ENCODE measurements at places on chromosomes 4 and X. TPM values are rescaled to one million over a fixed set of nuclear protein-coding genes. Genes with fewer than 3 reads are reported as not detected.

- peaks cover 11% of the 10 kb centered on the region for H3K27me3 ChIP-seq
- DNase-seq = no peak
- H3K4me1 ChIP-seq = no peaks in the 10 kb centered on the region
These were observed 73.3 kb downstream of the SHOX start for GRCh38 chrX:703866-704265.

GRCh38 chr4:169795585-169795984, 37.8 kb upstream of the HPF1 start:
- no peak overlapping the region for H3K27ac ChIP-seq
- H3K36me3 ChIP-seq = no peaks in the 10 kb centered on the region
- peaks cover 9% of the 10 kb centered on the region for H3K4me1 ChIP-seq
- no peak for DNase-seq

DNA sequence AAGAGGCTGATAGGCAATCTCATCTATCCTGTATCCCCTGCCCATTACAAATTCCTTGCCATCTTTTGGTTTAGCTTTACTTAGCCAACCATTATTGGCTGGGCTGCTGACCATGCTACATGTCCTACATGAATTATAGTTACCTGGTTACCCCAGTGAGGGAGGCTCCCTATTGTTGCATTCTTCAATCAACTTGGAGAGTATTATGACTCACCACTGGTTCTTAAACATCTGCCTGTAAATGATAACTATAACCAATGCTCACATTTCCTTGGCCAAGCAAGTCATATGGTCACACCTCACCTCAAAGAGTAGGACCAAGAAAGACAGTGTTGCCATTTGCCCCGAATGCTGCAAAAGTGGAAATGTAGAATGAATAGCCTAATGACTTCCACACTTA, 297.6 kb downstream of the IL15 start:
- no peaks in the 10 kb centered on the region for H3K27me3 ChIP-seq
- H3K36me3 ChIP-seq = no peaks in the 10 kb centered on the region
- no peaks in the 10 kb centered on the region for H3K4me1 ChIP-seq
- no peak for DNase-seq
- no peak overlapping the region for H3K27ac ChIP-seq

- H3K36me3 ChIP-seq = no peaks in the 10 kb centered on the region
- no peaks in the 10 kb centered on the region for H3K4me1 ChIP-seq
- H3K27me3 ChIP-seq = no peaks in the 10 kb centered on the region
- H3K4me3 ChIP-seq = no peak overlapping the region
These were observed 136.1 kb downstream of the MAD2L1 start for GRCh38 chr4:119930546-119930945.

- no peak overlapping the region for H3K27ac ChIP-seq
- H3K36me3 ChIP-seq = no peaks in the 10 kb centered on the region
- H3K4me3 ChIP-seq = no peak overlapping the region
- peaks cover 43% of the 10 kb centered on the region for H3K4me1 ChIP-seq
- no peak for DNase-seq
These were observed 33.7 kb downstream of the COQ2 start for GRCh38 chr4:83250687-83251446.

- H3K36me3 ChIP-seq = peaks cover 6% of the 10 kb centered on the region
- H3K4me3 ChIP-seq = peak overlapping the region; percentile 98
These were observed 552 bp downstream of the ADH5 start for GRCh38 chr4:99088023-99088449.

DNA sequence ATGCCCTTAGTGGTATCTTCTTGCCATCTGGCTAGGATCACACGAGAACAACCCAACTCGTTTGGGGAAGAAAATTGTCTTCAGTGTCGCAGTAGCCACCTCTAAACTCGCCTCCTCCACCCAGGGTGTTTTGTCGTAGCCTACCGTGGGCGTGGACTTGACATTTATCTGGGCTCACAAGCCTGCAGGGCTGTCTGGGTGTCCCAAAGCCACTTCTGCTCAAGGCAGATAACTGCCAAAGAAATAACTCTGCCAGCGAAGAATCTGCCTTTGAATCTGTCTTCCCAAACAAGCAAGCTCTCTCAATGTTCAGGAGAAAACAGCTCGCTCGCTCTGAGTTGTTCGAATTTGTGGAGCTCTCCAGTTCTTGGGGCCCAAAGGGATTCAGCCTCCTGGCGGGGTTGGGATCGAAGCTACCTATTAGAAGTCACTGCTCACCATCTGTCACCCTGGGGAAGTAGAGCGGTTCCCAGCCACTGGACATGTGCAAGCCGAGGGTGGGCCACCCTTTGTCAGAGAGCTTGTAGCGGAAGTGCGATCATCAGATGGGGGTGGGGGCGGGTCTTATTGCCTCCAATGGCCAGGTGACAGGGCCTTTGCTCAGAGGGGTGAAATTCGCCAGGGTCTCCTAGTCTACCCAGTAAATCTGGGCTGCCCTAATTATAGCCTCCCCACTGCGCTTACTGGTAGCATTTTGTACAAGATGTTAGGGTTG, 14.8 kb downstream of the BLOC1S4 start:
- H3K36me3 ChIP-seq = no peaks in the 10 kb centered on the region
- H3K27ac ChIP-seq = no peak overlapping the region
- no peak overlapping the region for H3K4me3 ChIP-seq
- DNase-seq = no peak

DNA sequence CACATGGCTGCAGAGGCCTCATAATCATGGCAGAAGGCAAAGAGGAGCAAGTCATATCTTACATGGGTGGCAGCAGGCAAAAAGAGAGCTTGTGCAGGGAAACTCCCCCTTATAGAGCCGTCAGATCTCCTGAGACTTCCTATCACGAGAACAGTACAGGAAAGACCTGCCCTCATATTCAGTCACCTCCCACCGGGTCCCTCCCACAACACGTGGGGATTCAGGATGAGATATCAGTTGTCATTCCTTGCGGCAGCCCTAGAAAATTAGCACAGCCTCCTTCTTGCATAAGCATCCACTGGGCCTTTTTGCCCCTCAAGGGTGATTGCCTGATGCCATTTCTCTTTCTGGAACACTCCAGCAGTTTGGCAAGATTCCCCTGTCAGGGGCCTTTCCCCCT, 61.7 kb upstream of the STX18 start:
- no peaks in the 10 kb centered on the region for H3K36me3 ChIP-seq
- H3K4me3 ChIP-seq = no peak overlapping the region
- H3K4me1 ChIP-seq = no peaks in the 10 kb centered on the region
- H3K27me3 ChIP-seq = no peaks in the 10 kb centered on the region
- no peak for DNase-seq

GRCh38 chrX:46754036-46754435, 4.9 kb downstream of the SLC9A7 start:
- peaks cover 40% of the 10 kb centered on the region for H3K4me1 ChIP-seq
- DNase-seq = no peak
- H3K27ac ChIP-seq = peak overlapping the region; percentile 93
- H3K36me3 ChIP-seq = no peaks in the 10 kb centered on the region
- peak overlapping the region; percentile 81 for H3K4me3 ChIP-seq

DNA sequence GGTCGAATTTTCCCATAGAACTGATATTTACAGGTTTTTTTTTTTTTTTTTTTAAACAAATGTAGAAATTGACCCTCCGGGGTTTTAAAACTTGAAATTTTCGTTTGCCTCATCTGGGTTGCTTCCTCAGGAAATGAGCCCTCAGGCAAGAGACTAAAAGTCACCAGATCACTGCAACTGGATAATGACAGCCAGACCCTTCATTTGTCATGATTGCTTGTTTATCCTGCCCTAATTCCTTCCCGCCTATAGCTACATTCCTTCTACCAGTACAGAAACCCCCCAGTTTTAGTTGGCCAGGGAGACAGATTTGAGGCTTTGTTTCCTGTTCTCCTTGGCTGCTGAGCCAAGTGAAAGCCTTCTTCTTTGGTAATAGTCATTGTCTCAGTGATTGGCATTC, 44.0 kb upstream of the IGFBP7 start:
- H3K27ac ChIP-seq = no peak overlapping the region
- H3K36me3 ChIP-seq = no peaks in the 10 kb centered on the region
- DNase-seq = no peak
- no peaks in the 10 kb centered on the region for H3K4me1 ChIP-seq
- H3K4me3 ChIP-seq = no peak overlapping the region

GRCh38 chr4:39834269-39834668, 136.3 kb downstream of the UBE2K start:
- peaks cover 18% of the 10 kb centered on the region for H3K36me3 ChIP-seq
- no peaks in the 10 kb centered on the region for H3K27me3 ChIP-seq
- no peak for DNase-seq
- no peaks in the 10 kb centered on the region for H3K4me1 ChIP-seq
- no peak overlapping the region for H3K4me3 ChIP-seq

- H3K27me3 ChIP-seq = no peaks in the 10 kb centered on the region
- H3K4me3 ChIP-seq = no peak overlapping the region
- H3K4me1 ChIP-seq = no peaks in the 10 kb centered on the region
- DNase-seq = no peak
These were observed 41.9 kb upstream of the PDHA2 start for GRCh38 chr4:95798003-95798402.

DNA sequence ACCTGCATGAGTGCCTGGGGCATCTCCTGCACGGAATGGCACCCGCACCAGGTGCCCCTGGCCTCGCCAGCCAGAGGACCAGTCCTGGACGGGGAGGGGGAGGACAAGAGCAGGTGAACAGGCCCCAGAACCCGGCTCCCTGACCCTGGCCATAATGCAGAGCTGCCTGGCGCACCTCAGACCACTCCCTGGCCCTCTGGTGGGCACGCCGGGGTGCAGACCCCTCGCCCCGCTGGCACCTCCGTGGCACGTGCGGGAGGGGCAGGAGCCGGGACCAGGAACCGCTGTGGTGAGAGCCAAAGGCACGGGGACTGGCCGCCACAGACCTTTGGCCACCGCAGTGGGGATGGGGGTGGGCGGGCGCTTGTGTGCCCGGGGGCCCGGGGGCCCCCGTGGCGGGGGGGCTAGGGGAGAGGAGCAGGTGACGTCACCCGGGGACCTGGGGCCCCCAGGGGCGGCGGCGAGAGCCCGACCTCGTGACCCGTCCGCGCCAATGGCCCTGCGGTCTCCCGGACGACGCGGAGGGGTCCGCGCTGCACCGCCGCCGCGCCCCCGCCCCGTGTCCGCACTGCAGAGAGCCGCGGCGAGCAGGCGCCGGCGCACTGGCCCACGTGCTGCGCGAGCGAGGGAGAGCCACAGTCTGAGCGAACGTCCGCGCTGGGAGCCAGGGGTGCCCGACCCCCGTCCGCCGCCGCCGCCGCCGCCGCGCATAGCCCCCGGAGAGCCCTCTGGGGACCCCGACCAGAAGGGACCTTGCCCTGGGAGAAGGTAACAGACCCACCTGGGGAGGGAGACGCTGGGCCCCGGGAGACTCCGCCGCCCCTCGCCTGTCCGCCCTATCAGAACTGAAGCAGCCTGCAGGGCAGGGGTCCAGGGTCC, at the start of gene PNMA3:
Gene PNMA3, plus strand, starts transcription at position 600 of the 879 bp plus-strand sequence. CDS start 586 bp downstream, outside the sequence.
- no peak within 1 kb of the TSS for H3K27ac ChIP-seq
- H3K27me3 ChIP-seq = peaks cover 15% of the 10 kb centered on the region
- H3K4me1 ChIP-seq = no peaks in the 10 kb centered on the region
- no peak for DNase-seq
- H3K4me3 ChIP-seq = peak within 1 kb of the TSS; percentile 22

Gene EGF
- 0.36 TPM for polyA plus RNA-seq

Gene ABLIM2
- 0.57 TPM for polyA plus RNA-seq

Gene XKRX
- polyA plus RNA-seq = 2.5 TPM

Gene FGF5
- not detected for polyA plus RNA-seq

Gene TRPC3
- not detected for polyA plus RNA-seq

Gene SPANXN1
- not detected for polyA plus RNA-seq

Gene TBX22
- not detected for polyA plus RNA-seq

Gene KIF4A
- polyA plus RNA-seq = not detected

Gene PNMA3
- polyA plus RNA-seq = not detected

Gene STATH
- polyA plus RNA-seq = not detected

Measured in naive B cell (primary cell).